ENCODE measurements at places on chromosomes 7 and 10.

- DNase-seq: no peak
These were observed 44.8 kb downstream of the SHTN1 start for GRCh38 chr10:116960066-116960776.

- DNase-seq: no peak
These were observed 27.8 kb downstream of the DIP2C start for GRCh38 chr10:661597-662222.

DNA sequence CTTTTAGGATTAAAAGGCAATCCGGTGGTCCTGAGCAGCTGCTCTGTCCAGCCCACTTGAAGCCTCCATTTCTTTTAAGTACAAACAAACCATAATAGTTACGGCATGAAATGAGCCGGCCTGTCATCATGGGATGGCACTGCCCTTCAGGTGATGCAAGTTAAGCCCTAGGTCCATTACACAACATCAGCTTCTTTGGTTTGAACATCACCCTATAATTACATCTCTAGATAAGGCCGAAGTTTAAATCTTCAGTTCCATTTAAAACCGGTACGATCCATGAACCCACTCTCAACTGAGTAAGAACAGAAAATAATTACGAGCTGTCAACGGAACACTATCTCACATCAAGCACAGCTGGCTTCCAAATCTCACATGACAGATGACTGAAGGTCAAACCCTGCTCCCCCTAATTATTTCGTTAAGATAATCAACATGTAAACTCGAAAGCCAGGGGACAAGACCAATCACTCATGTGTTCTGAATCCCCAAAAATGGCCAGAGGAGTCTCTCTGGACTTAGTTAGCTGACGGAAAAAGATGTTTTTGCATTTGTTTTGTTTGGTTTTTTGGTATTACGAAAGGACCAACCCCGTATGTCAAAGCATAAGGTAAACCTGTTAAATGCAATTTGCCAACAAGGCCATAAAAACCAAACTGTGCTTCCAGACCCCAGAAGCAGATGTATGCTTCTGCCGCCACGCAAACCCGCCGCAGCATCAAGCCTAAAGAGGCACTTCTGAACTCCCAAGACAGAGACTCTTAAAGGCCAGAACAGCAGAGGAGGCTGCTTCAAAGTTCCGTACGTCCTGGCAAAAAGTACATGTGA is 10.8 kb downstream of the GNA12 start:
- DNase-seq: no peak

DNA sequence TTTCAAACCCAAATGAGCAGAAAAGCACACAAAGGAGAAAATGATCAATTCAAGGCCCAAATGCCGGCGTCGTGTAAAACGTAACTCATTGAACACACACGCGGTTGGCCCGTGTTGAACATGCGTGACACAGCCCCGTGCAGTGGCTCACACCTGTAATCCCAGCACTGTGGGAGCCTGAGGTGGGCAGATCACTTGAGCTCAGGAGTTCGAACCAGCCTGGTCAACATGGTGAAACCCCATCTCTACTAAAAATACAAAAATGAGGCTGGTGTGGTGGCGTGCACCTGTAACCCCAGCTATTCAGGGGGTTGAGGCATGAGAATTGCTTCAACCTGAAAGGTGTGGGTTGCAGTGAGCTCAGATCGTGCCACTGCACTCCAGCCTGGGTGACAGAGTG is 156.7 kb upstream of the KLF6 start:
- no peak for DNase-seq

GRCh38 chr10:121041906-121042305 is 190.7 kb downstream of the WDR11 start:
- DNase-seq: no peak

GRCh38 chr10:30058570-30059132 is 735 bp downstream of the JCAD start:
- peak; percentile 46 for DNase-seq

GRCh38 chr7:139124084-139124914 is 14.8 kb upstream of the ZC3HAV1 start:
- DNase-seq: no peak

GRCh38 chr10:56298941-56299340 is 62.1 kb downstream of the ZWINT start:
- DNase-seq: no peak

DNA sequence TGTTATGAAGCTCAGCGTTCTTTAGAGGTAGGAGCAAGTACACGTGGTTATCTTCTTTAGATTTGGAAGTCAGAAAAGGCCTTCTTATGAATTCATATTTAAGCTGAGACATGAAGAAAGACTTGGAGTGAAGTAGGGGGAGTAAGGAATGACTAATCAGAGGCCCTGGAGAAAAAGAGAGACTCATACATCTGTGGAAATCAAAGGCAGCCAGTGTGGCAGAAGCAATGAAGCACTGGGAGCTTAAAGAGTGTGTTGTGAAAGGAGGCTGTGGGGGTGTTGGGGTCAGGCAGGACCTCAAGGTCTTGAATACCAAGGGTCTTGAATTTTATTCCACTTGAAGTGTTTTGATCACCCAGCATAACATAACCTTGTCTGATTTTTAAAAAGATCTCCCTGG is 35.7 kb upstream of the FGL2 start:
- DNase-seq: no peak

DNA sequence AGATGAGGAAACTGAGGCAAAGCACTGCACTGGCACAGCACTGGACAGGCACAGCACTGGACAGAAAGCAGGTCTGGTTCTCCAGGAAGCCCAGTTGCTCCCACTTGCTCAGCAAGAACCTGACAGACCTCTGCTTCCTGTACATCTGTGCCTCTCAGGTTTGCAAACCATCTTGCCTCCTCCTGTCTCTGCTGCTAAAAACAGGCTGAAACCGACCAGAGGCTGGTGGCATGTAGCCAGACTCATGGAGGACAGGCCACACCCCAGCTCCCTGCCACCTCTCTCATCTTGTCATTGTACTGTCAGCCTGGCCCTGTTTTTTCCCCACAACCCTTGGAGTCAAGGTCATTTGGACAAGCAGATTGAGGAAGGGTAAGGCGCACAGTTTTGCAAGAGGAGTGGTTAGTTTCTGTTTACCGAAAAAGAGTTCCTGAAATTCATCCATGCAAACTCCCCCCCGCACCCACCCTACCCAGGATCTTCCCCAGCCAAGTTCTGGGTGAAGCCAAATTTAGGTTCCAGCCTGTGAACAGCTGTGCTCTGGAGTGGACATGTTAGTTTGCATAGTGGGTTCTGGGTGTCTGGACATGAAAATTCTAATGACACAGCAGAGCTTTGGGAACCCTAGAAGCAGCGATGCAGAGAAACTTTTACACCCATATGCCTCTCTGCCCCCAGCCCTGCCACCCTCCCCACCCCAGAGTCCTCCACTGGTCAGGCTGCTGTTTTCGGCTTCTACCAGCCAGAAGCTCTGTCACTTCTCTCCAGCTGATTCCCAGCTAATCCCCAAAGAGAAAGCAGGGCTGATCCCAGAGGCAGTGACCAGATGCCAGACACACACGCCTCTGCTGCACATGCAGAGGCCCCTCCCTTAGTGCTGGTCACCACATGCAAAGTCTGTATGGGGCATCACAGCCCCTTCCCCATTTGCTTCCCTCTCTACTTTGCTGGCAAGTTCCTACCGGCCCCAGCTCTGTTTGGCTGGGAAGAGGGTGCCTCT is 8.5 kb upstream of the C10orf105 start:
- no peak for DNase-seq

GRCh38 chr10:122112021-122112616 is 123.2 kb downstream of the TACC2 start:
- DNase-seq: no peak

DNA sequence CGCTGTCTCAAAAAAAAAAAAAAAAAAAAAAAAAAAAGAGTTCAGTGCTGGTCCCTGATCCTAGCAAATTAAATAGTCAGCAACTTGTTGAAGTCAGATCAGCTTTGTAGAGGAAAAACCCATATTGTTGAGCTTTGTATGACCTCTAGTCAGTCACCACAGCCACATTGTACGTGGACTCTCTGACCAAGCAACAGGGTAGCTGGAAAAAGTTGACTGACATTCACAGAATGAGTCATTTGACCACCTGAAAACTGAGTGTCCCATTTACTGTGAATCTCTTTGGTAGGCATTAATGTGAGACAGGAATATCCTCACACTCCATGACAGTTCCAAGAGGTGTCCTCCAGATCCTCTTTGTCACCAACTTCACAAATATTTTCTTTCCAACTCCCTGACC is 371.1 kb downstream of the LRRTM3 start:
- DNase-seq: no peak

DNA sequence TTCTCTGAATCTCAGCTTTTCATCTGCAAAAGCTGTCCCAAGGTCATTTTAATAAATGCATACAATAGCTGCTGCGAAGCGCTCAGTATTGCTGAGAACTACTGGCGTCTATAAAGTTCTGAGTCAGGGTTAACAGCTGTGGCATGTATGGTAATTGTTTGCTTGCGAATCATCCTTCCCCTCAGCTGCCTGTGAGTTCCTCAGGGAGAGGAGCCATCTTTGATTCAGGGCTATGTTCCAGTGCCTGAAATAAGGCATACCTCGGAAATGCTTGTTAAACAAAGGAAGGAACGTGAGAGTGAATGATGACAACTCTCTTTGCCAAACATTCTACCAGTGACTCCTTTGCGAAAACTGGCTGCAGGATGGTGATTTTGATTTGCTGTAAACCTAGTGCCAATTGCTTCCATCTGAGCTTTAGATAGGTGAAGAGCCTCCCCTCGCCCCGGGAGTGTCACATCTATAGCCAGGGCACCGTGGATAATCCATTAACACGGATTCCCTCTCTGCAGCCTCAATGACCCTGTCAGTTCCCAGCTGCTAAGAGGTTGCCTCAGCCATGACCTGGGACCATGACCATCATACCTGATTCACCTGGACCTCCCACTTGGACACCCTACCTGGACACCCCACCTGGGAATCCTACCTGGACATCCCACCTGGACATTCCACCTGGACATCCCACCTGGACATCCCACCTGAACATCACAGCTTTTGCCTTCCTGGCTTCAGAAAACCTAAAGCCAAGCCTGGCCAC is 39.6 kb downstream of the GPRIN2 start:
- peak; percentile 37 for DNase-seq

GRCh38 chr10:11057018-11057417 is 39.3 kb downstream of the CELF2 start:
- no peak for DNase-seq

DNA sequence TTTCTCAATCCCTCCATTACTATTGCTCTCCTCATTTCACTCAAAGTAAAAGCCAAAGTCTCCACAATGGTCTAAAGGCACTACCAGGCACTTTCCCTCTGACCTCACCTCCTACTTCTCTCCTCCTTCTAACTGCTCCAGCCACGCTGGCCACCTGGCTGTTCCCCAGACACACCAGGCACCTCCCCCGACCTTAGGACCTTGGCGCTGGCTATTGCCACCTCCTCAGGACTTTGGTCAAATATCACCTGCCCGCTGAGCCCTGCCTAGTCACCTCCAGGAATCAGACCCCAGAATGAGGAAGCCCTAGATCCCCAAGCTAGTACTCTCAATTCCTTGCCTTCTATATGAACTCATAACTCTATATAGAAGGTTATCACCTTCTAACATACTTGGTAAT is 66.2 kb upstream of the STEAP1B start:
- DNase-seq: no peak

DNA sequence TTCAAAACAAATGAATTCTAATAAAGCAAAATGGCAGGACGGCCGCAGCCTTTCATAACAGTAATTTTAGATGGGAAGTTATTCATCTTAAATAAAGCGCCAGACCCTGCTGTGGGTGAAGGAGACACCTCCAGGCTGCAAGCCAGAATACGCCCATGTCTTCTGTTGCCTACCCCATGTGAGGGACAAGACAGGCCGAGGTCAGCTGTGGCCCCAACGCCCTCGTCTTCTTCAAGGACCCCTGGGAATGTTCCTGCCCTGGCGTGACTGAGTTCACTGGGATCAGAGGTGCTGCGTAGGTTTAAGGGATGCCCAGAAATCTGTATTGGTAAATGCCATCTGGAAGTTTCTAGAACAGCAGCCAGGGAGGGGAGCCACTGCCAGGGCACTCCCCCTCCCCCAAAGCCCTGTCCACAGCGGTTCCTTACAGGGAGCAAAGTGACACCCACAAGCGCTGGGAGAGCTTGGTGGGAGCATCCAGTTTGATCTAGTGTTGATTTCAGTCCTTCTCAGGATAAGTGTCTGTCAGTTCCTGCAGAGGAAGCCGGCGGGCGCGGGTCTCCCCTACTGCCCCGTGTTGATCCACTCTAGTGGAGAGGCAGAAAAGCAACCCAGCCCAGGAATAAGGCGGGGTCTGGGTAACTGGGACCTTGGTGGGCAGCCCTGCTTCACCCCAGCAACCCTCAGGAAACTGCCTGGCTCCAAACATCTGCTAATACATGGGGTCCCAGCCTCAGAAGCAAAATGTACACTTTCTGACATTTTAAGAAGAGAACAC is 20.6 kb downstream of the PAPOLB start:
- no peak for DNase-seq

DNA sequence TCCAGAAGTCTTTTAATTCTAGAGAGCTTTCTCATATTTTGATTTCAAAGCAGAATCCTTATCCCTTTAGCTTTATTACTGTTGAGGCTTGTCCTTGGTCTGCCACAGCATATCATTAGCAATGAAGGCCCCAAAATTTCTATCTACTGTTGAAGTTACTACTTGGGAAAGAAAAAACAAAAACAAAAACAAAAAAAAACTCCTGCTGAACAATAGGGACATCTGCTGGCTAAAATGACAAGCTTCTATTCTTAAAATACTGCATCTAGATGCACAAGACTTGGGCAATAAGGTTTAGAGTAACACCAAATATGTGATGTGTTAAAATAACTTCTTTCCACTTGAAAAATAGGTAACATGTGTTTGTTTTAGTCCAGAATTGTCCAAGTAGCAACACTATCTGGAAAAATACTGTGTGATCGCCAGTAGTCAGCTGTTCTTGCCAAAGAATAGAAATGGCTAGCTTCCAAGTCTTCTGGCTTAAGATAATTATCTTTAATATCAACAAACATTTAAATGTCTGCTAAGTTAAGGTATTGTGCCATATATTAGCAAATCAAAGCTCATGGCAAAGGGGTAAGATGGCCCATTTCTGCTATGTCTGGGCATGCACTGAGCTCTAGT is 3.8 kb upstream of the DMTF1 start:
- DNase-seq: no peak

DNA sequence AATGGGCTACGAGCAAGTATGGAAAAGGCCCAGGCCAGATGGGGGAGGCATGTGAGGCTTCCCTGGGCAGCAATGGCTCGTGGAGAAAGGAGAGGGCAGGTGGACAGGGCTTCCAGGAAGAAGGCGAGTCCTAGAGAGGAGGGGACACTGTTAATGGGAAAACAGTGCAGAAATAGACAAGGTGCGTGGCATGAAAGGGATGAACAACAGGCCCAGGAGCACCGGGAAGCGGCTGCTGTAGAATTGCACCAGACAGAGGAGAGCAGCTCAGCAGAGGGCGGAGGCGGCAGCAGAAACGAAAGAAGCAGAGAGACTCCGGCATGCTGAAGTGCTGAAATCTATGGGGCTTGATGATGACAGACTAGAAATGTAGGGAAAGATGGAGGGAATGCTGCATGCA is 102.1 kb downstream of the PIP4K2A start:
- DNase-seq: no peak

DNA sequence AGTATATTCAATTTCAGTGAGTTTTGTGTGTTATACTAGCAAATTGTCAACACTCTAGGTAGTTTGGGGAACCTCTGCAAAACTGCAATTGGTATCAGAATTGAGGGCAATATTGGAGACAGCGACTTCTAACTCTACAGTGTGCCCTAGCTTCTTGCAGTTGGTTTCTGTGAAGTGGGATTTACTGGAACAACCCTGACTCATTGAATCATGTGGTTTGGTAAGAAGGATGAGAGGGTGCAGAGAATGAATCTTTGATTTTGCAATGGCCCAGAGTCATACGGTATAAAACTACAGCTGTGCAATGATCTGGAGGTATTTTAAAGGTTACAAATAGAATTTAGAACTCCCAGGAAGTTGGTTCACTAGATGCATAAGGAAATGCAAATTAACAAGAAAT is 129.1 kb upstream of the PPP1R3A start:
- DNase-seq: no peak
